ENCODE measurements at places on chromosomes 11 and 22. TPM values are rescaled to one million over a fixed set of nuclear protein-coding genes. Genes with fewer than 3 reads are reported as not detected.

Gene TTLL12
- 31.2 TPM for total RNA-seq

Gene SLN
- not detected for total RNA-seq

Gene GGTLC3
- not detected for total RNA-seq

Gene TCN1
- not detected for total RNA-seq

Gene HSPB2
- total RNA-seq = not detected

Gene MFNG
- total RNA-seq = 105 TPM

Gene PRSS23
- not detected for total RNA-seq

Gene NUP160
- 65.0 TPM for total RNA-seq
